ENCODE measurements at places on chromosomes 3 and 15.

GRCh38 chr15:61186905-61187741, 42.0 kb downstream of the RORA start:
- DNase-seq, result peak; percentile 5

GRCh38 chr3:18720543-18720942, 295.4 kb upstream of the SATB1 start:
- DNase-seq, result no peak

- DNase-seq, result no peak
These were observed 95.2 kb downstream of the NUP210 start for GRCh38 chr3:13324835-13325501.

DNA sequence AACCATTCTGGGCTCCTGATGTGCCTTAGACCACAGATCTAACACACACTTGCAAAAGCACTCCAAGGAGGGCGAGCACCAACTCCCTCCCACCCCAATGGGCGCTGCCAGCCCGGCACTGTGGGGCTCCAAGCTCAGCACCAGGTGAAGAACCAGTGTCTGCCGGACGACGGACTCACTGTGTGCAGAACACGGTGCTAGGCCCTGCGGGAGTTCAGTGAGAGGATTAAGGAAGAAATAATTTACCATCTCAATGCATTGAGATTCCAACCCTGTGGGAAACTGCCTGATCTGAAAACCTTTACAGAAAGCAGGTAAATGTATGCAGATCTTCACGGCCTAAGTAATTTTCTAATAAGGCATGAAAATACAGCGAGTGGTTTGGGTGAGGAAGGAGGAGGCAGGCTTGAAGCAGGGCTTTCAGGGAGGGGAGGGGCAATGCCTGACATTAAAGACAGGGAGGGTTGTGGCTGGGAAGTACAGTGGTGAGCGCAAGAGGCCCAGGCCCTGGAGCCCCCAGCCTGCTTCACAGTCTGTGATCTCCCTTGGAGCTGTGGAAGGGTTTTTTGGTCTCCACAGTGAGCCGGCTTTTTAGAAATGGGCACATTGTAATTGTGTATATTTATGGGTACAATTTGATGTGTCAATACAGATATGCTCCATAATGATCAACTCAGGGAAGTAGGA, 35.6 kb upstream of the CHRNB4 start:
- DNase-seq, result no peak

DNA sequence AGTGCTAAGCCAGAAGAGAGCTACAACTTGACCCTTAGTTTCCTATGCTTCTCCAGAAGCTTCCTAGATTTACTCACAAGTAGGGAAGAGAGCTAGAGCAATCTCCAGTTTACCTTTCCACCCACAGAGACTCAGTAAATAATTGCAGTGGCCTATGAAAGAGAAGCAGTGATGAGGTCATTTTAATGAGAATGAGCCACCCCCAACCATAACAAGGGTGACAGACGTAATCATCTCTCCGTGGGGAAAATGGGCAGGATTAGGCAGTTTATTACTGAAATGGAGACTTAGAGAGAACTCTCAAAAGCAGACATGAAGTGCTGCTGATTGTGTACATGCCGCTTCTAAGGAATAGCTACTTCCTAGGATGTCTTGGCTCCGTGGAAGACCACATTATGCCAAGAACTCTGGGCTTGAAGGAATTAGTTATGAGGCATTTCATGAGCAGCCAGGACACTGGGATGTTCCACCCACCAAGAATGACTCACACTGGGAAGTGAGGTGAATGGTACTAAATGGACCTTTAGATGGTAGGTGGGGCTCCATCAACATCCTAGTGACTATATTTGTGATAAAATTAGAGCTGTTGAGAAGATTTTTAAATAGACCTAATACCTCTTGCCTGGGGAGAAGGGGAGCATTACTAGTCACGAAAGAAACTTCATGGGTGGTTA, 160.9 kb downstream of the EDEM1 start:
- DNase-seq, result no peak

GRCh38 chr15:57770495-57770894, 64.0 kb downstream of the POLR2M start:
- no peak for DNase-seq

GRCh38 chr15:86201313-86202008, 121.8 kb downstream of the AGBL1 start:
- no peak for DNase-seq

GRCh38 chr15:78264304-78265136, at the start of gene DNAJA4:
Gene DNAJA4, plus strand, starts transcription at chr15:78264562. Its CDS starts 202 bp downstream, at chr15:78264764.
- DNase-seq, result peak; percentile 46

DNA sequence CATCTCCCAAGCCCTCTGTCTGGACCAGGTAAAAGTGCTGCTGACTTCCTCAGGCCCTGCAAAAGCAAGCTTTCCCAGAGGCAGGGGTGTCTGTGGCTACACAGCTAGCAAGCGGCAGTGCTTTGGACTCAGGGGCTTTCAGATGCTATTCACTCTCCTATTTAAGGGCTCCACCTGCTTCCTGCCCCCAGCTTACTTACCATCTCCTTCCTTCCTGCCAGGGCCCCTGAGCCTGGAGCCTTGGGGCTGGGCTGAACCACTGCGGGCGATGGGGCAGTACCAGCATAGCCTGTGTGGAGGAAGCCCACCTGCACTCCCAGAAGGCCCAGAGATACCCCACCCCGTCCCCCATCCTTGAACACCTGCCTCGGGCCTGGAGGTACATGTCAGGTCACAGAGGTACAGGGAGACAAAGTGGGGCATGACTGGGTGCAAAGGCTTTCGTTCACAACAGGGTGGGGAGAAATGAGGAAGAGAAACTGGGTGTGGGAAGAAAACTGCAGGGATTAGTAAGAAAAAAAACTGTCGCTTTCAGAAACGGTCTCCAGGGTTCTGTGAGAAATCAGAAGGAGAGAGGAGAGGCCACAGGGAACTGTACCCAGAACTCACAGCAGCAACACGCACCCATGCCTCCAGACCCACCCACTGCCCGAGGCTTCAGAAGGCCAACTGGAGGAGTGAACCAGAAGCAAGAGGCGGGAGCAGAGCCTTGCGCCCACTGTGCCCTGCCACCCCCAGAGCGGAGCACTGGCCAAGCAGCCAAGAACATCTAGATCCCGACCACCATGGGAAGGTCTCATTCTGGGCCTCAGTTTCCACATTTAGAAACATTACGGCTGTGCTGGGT, 49.5 kb downstream of the CCDC12 start:
- no peak for DNase-seq

DNA sequence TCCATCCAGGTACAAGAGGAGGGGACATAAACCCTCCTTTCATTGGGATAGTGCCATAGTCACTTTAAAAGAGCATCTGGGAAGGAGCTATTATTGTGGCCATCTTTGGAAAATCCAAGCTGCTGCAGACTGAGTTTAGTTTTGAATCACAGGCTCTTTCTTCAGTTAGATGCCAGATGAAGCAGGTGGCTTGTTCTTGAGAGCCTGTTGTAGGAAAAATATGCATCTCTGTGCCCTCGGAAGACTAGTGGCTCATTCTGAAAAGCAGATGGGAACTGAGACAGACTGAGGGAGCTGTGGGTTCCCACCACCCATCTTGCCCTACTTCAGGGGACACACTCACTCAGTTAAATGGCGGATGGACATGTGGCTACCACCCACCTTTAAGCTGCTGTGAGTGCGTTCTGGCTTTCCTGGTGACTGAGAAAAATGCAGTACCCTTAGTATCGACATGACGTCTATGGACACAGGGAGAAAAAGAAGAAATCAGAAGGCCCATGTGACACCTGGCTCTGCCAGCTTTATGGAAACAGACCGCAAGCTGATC, 50.2 kb downstream of the RARB start:
- no peak for DNase-seq

- no peak for DNase-seq
These were observed 37.3 kb downstream of the EXOG start for GRCh38 chr3:38533285-38533976.

- no peak for DNase-seq
These were observed 18.2 kb upstream of the ZBTB20 start for GRCh38 chr3:115165266-115165665.

DNA sequence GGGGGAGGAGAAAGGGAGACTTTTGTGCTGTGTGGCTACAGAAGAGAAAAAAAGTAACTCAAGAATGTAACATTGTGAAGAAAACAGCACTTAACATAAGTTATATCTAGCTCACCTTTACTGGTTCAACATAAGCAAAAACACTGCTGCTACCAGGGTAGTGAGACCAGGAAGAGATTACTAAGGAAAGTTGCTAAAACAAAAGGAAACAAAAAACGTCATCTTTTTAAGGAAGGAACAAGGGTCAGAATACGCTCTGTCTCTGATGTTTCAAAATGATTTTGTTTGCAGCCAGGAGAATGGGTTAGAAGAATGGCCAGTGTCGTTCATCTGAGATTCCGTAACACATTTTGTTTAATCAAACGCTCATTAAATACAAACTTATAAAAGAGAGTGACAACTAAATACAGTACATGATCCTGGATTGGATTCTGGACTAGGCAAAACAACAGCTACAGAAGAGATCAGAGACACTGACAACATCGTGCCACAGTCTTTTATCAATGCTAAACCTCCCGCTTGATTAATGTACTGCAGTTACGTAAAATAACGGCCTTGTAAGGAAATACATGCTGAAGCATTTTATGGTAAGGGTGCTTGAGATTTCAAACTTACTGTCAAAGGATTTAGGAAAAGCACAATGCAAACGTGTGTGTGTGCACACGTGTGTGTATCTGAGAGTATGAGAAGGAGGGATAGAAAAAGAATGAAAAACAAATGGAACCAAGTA, 67.7 kb downstream of the FOXP1 start:
- DNase-seq, result no peak

DNA sequence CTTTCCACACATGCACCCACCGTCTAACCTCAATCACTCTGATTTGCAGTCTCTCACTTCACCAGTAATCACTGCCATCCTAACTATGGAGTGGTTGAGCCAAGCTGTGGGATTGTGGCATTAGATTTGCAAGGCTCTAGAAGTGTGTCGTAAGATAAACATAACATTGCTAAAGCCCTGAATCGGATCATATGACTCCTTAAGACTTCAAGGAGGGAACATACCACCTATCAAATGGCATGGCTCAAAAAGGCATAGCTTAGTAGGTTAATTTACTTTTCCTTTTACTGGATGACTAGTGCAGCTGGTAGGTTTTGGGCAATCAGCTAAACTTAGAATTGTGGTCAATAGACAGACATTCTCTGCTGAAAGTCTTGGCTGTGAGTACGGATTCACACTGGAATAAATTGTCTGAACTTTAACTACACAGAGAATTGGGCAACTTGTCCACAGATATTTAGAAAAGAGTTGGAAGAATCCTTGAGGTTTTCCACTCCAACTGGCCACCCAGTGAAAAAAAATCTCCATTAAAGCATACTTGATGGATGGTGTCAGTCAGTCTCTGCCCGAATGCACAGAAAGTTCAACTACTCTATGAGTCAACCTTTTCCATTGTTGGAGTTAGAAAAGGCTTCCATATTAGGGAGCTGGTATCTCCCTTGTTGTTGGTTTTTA, 476.7 kb upstream of the CBLB start:
- DNase-seq, result peak; percentile 94

GRCh38 chr3:126153695-126154360, 26.6 kb downstream of the ALDH1L1 start:
- no peak for DNase-seq

DNA sequence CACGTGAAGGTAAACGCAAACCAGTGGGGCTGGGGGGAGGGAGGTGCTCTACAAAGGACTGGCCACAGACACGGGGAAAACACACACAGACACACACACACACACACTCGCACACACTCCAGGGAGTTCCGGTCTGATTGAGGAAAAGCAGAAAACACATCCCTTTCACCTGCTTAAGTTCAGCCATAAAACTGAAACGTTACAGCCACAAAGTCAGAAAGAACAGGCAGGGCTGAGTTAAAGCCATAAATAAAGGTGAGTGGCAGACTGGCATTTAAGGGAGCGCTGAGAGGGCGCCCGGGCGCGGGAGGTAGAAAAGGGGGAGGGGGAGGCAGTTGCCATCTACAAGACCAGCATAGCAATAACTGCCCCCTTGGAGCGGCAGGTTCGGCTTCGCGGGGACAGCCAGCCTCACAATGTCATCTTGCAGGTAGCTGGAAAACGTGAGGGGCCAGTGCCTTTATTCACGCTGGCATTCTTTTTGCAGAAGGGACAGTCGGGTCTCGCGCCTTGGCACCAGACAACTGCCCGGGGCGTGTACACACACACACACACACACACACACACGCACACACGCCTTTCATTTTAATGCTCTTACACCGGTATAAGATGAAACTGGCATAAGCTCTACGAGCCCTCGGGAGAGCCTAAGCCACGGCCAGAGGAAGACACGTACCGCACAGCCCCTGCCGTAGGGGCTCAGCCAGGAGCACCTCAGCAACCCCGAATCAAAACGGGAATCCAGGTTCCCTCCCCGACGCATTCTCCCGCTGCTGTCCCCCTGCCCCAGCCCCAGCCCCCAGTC, 866 bp downstream of the TNIK start:
- no peak for DNase-seq

- no peak for DNase-seq
These were observed 187.7 kb downstream of the ROBO2 start for GRCh38 chr3:77227567-77227966.

- no peak for DNase-seq
These were observed 328.5 kb upstream of the TBC1D5 start for GRCh38 chr3:18070944-18071343.

DNA sequence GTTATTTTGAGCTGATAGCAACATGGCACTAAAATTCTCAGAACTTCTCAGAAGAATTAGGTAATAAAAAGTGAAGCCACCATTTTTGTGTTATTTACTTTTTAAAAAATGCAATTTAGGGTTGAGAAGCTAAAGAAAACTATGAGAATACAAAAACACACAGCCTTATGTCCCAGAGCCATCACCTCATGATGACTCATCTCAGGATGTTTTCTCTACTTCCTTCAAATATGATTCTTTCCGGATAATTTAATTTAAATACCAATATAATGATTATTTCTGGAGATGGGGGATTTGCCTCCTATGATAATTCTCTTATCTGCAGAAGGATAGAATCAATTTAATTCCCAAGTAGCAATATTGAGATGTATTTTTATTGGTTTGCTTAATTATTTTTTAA, 105.6 kb upstream of the BFSP2 start:
- peak; percentile 55 for DNase-seq

GRCh38 chr3:9903238-9903624, 583 bp downstream of the IL17RE start:
- peak; percentile 78 for DNase-seq

- no peak for DNase-seq
These were observed 18.2 kb upstream of the UBP1 start for GRCh38 chr3:33458446-33458845.

DNA sequence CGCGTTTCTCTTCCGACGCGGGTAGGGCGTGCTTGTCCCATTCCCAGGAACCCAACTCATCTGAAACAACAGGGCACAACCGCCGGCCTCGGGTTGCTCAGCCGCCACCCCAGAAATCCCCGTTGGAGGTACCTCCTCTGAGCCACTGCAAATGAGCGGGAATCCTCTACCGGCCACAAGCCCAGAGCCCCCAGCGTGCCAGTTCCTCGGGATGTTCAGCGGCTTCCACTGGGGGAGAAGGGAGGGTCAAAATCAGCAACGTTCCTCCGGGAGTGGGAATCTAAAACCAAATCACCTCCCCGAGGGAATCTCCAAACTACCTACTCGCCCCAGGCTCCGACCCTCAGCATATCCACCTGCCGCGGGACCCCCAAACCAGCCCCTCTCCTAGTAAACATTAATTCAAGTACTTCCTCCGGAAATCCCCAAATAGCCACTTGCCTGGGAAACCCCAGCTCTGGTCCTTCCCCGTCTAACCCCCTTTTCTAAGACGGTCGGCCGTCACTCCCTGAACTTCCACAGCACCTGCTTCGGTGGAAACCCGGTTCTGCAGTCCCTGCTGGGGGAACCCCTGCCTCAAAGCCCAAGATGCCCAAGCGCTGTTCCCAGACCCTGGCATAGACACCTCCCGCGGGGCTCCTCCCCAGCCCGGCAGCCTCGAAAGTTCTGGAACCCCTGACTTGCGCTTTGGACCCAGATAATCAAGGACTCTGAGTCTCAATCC, 887 bp downstream of the OXTR start:
- DNase-seq, result peak; percentile 24

All from fibroblast of skin of back (primary cell).